GM19239 (cell line): ENCODE measurements at places on chromosomes 11 and 22.

DNA sequence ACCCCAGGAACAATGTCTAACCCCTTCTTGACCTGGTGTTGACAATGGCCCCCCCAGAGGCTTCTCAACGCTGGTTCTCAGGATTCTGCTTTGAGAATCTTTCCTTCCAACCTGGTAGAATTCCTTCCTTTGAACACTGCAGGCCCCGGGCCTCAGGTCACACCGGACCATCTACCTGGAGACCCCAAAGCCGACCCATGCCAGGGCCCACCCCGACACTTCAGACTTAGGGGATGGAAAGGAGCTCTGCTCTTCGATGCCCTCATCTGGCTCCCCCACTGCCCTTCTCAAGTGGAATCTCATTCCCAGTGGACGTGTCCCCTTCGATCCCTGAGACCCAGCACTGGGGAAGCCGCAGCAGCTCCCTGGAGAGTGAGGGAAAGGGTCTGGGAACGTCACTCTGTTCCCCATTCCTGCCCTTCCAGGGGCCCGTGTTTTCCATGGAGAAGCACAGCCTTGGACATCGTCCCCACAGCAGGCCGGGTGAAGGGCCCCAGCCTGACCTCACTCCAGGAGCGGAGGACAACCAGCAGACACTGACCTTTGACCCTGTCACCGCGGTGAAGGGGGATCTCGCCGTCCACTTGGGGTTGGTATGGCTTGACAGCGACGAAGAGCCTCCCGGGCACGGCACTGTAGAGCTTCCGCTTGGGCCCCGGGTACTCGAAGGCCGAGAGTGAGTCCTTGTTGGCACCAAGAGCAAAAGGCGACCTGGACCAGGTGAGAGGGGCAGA, 408.3 kb downstream of the CTTN start:
- no peak for DNase-seq

GRCh38 chr11:64443001-64443400, 84.0 kb downstream of the RPS6KA4 start:
- DNase-seq, result no peak

GRCh38 chr11:118618991-118619375, 11.6 kb downstream of the PHLDB1 start:
- DNase-seq, result no peak

GRCh38 chr22:39646398-39647063, 76.0 kb downstream of the CACNA1I start:
- no peak for DNase-seq

DNA sequence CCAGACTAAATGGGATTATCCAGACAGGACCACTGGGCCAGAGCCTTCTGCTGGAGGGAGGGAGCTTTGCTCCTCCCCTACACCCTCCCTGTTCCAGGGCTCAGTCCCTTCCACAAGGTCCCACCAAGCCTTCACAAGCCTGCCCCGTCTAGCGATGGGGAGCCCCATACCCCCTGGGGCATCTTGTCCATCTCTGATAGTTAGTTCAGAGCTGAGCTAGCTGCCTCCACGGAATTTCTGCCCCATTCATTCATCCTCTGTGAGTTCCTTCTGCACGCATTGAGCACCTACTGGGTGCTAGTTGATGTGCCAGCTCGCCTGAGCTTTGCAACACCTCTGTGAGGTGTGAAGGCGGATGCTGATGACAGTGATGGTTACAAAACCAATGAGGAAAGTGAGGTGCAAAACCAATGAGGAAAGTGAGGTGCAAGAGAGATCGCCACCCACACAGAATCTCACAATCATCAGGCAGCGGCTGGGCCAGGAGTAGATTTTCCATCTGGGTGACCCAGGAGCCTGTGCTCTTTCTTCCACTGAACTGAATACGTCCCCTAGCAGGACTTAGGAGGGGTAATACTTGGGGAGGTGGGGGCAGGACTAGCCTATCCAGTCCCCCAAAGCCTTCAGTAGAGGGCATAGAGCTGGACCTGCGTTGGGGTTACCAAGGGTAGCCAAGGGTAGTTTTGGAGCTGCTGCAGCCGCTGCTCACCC, 21.5 kb upstream of the CBX7 start:
- DNase-seq, result no peak
